OCI-LY7 (cell line): ENCODE measurements at places on chromosomes 6 and 20. TPM values are rescaled to one million over a fixed set of nuclear protein-coding genes. Genes with fewer than 3 reads are reported as not detected.

BLCAP gene
- 55.1 and 57.7 TPM in 2 replicates for total RNA-seq

LCA5 gene
- 2.0 and 2.4 TPM in 2 replicates for total RNA-seq

GRCh38 chr6:28383235-28384142 is 16.1 kb downstream of the ZSCAN12 start:
- no peak for DNase-seq

- peak; percentile 77 for DNase-seq
Observed at GRCh38 chr6:47047479-47048407, 5.6 kb upstream of the ADGRF1 start.

DNA sequence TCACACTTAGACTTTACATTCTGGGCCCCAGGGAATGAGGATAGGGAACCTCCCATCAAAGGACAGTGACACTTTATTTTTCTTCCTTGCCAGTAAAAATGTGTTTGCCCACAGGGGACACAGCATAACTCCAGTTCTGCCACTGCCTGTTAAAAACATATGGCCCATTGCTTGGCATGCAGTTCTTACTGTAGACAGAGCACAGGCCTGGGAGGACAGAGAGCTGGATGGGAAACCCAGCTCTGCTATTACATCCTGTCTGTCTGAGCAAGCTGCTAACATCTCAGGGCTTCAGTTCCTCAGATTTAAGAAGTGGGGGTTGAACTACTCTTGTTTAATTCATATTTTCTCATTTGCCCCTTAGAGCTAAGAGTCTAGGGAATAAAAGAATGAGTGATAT is 120.2 kb downstream of the AKAP7 start:
- DNase-seq: peak; percentile 10

DNA sequence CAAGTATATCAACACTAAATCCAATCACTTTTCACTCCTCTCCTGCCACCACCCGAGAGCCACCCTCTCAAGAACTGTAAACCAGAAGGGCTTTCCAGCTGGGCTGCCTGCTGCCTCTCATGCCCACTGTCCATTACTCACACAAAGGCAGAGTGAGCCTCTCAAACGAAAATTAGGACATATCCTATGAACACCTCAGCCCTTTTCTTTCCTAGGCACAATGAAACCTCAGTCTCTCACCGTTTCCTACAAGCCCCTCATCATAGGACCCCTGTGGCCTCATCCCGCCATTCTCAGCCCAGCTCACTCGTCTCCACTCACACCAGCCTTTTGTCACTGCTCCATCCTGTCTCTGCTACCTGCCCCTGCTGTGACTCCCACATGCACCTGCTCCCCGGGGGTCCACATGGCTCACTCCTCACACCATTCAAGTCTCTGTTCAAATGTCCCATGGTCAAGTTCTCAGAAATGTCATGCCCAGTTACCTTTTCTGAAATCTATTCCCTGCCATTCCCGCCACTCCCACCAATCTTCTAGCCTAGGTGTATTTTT is 7.4 kb downstream of the HLA-F start:
- DNase-seq: no peak
